Fibroblast of the aortic adventitia (primary cell): ENCODE measurements at places on chromosomes 5 and 9.

GRCh38 chr9:33241298-33241697 lies 1.3 kb downstream of the SPINK4 start:
- no peak for DNase-seq

DNA sequence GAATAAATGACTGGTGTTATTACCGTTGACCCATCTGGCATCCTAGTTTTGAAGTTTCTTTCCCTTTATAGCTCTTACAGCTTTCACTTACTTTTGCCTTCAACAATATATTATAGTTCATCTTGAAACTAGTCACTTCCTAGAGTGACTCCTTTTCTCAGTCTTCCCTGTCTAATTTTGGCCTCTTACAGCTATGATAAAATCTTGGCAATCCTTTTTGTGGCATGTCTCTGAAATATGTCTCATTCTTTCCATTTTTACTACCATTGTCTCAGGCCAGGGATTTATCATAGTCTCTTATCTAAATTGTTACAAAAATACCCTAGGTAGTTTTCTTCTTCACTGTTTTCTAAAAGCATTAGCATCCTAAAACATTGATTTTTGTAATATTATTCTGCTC lies 621.3 kb upstream of the ZNF608 start:
- peak; percentile 83 for DNase-seq

DNA sequence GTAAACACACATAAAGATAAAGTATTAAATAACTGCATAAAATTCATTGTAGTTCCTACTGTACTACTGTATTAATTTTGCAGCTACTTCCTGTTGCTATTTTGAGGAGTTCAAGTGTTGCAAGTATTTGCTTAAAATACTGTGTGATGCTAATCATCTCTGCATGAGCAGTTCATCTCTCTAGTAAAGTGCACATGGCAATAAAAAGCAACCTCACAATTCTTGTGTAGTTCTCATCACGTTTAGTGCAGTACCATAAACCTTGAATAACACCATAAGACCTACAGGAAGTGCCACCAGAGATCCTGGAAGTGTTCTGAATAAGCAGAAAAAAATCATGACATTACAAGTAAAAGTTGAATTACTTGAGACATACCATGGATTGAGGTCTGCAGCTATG lies 34.6 kb downstream of the CPLANE1 start:
- DNase-seq = no peak

DNA sequence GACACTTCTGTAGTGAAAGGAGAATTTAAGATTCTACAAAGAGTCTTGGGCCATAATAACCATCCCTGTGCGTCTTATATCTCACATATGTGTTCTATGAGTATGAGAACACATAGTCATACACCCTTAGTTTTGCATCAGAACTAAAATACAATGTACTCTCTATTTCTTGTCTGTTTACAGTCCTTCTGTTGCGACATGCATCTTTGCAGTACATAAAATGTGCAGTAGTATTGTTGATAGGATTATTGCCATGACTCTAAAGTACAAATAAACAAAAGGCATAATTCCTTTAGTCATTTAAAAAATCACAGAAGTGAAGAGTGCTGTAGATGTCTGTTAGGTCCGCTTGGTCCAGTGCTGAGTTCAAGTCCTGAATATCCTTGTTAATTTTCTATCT lies 201.9 kb downstream of the NR3C1 start:
- no peak for DNase-seq

DNA sequence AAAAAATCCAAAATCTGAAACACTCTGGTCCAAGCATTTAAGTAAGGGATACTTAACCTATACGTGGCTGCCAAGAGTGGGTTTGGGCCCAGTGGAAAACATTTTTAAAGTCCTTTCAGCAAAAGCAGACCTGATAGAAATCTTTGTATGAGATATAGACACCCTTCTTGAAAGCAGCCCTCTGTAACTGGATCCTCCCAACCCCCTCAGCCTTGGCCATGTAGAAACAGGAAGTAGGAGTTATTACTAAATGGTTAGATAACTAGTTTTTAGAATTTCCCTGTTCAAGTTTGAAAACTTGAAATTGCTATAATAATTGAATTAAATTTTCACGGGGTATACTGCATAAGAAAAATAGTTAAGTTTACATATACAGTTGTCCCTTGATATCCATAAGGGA lies 111.3 kb upstream of the PCA3 start:
- peak; percentile 30 for DNase-seq

GRCh38 chr5:119342406-119342805 lies 13.4 kb upstream of the TNFAIP8 start:
- DNase-seq = peak; percentile 18

GRCh38 chr5:135309391-135310327 lies 89.4 kb downstream of the MACROH2A1 start:
- no peak for DNase-seq

GRCh38 chr5:91106842-91107511 lies 276.1 kb downstream of the ARRDC3 start:
- no peak for DNase-seq

- DNase-seq = no peak
These were observed at the start of gene GNAQ for GRCh38 chr9:78031444-78031892. GNAQ (minus strand) TSS chr9:78031811; CDS start chr9:78031235, 576 bp downstream.

DNA sequence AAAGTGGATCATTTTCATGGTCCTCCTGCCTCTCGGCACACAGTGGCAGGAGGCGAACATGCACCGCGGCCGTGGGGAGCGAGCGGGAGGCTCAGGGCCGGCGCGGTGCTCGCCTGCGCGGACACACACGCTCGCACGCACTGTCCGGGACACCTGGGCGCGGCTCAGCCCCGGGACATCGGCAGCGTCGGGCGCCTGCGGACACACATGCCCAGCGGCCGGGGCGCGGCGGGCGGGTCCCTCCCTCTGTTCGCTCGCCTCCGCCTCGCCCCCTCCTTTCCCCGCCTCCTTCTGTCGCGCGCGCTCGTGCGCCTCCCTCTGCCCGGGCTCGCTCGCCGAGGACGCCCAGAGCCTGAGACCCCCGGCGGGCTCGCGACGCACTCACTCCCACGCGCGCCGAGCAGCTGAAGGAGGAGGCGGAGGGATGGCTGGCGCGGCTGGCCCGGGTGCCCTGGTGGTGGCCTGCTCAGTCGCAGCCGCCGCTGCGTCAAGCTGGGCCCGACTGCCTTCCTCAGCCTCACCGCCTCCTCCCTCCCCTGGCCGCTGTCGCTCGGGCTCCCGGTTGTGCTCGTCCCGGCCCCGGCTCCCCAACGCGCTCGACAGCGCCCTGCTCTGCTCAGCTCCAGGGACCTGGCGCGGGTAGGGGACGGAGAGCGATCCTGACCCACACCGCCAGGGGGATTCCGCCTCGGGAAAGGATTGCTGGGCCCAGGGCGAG lies at the start of gene FRMD3:
Gene FRMD3 (minus strand): TSS at position 230 of the 718 bp plus-strand sequence. CDS start 170 bp downstream, at position 60.
- DNase-seq = peak; percentile 62
